Naive thymus-derived CD8-positive, alpha-beta T cell (primary cell): ENCODE measurements at places on chromosomes 3 and 15. TPM values are rescaled to one million over a fixed set of nuclear protein-coding genes. Genes with fewer than 3 reads are reported as not detected.

Gene GMPS
- polyA plus RNA-seq, result 60.7 TPM

Gene SUCNR1
- polyA plus RNA-seq, result not detected

Gene HDGFL3
- 3.0 TPM for polyA plus RNA-seq

Gene LOXL1
- 1.3 TPM for polyA plus RNA-seq

Gene COL7A1
- 0.27 TPM for polyA plus RNA-seq

Gene TMEM207
- polyA plus RNA-seq, result not detected

Gene GREM1
- polyA plus RNA-seq, result not detected

Gene SST
- polyA plus RNA-seq, result not detected

Gene CSPG5
- polyA plus RNA-seq, result 0.09 TPM

Gene POPDC2
- 1.1 TPM for polyA plus RNA-seq

Gene RBP2
- polyA plus RNA-seq, result not detected

Gene CDHR4
- polyA plus RNA-seq, result not detected

Gene ADCY5
- polyA plus RNA-seq, result not detected

Gene THRB
- polyA plus RNA-seq, result not detected

Gene ACKR2
- polyA plus RNA-seq, result not detected

Gene SQOR
- 58.6 TPM for polyA plus RNA-seq

Gene CHRD
- polyA plus RNA-seq, result not detected

Gene C3orf85
- polyA plus RNA-seq, result not detected

Gene KLHDC8B
- polyA plus RNA-seq, result 4.9 TPM

Gene GHSR
- not detected for polyA plus RNA-seq

Gene DPPA2
- polyA plus RNA-seq, result not detected

Gene CCR3
- polyA plus RNA-seq, result not detected

Gene FBXL22
- 2.0 TPM for polyA plus RNA-seq

Gene EIF4G1
- 13.6 TPM for polyA plus RNA-seq

Gene DISP2
- 0.02 TPM for polyA plus RNA-seq

Gene CHP1
- polyA plus RNA-seq, result 11.3 TPM

Gene GOLGA8B
- 5.8 TPM for polyA plus RNA-seq

Gene CRABP1
- not detected for polyA plus RNA-seq

Gene GPR171
- polyA plus RNA-seq, result 108 TPM

Gene TM4SF18
- polyA plus RNA-seq, result not detected

Gene ITGA11
- 0.02 TPM for polyA plus RNA-seq

Gene CD276
- polyA plus RNA-seq, result not detected

Gene CCDC9B
- not detected for polyA plus RNA-seq
